ENCODE measurements at places on chromosomes 3 and 15. TPM values are rescaled to one million over a fixed set of nuclear protein-coding genes. Genes with fewer than 3 reads are reported as not detected.

DNA sequence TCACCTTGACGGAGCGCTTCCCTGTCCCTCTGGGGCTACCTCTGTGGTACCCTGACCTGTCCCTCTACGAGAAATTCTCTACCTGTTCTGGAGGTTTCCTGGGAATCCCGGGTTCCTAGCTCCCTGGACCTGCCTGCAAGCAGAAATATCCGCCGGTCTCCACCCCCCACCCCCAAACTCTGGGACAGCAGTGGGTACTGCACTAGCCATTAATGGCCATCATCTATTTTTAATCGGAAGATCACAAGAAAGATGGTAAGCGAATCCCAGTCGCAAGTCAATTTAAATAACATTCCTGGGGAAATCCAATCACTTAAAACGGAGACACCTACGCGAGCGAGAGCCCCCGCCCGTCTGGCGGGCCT lies 429 bp upstream of the C3orf80 start:
- DNase-seq = no peak
- no peak overlapping the region for H3K27ac ChIP-seq
- H3K27me3 ChIP-seq = peaks cover 42% of the 10 kb centered on the region
- no peaks in the 10 kb centered on the region for H3K36me3 ChIP-seq
- no peaks in the 10 kb centered on the region for H3K4me1 ChIP-seq

DNA sequence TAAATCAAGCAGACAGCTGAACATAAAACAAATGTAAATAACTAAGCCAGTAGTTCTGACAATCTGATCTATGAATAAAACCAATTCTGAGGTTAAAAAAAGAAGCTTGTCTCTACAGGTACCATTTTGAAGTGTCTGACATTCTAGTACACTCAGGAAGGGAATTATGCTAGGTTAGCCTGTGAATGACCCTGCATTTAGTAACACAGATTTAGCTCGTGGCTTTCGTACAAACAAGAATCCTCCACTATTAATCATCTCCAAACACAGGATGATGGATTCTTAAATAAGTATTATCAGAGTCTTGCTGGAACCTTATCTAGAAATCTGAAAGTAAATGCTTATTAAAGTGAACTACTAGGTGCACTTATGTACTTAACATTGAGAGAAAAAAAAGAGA lies 1120.1 kb downstream of the ROBO1 start:
- H3K4me3 ChIP-seq = no peak overlapping the region
- H3K4me1 ChIP-seq = peaks cover 19% of the 10 kb centered on the region
- DNase-seq = no peak
- no peaks in the 10 kb centered on the region for H3K27me3 ChIP-seq
- no peaks in the 10 kb centered on the region for H3K36me3 ChIP-seq
- H3K27ac ChIP-seq = no peak overlapping the region

GPR171 gene
- not detected for polyA plus RNA-seq

DNA sequence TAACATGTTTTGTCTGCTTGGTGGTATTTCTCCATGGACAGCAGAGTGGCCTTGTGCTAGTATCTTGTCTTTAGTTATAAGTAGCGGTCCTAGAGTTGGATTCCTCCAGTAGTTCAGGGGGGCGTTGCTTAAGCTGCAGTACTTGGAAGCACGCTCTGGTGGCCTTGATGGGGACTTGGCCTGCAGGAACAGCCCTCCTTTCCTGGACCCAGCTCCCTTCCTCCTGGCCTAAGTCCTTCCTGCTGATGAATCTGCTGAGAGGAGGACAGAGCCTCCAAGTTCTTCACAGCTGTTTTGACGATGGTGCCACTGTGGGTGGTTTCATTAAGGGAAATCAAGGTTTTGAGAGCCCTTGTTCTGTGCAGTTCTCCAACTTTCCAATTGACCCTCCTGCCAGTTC lies 38.6 kb upstream of the SEC22A start:
- no peak for DNase-seq
- peaks cover 37% of the 10 kb centered on the region for H3K36me3 ChIP-seq
- no peak overlapping the region for H3K27ac ChIP-seq
- no peaks in the 10 kb centered on the region for H3K4me1 ChIP-seq
- H3K4me3 ChIP-seq = no peak overlapping the region
- H3K27me3 ChIP-seq = no peaks in the 10 kb centered on the region

DNA sequence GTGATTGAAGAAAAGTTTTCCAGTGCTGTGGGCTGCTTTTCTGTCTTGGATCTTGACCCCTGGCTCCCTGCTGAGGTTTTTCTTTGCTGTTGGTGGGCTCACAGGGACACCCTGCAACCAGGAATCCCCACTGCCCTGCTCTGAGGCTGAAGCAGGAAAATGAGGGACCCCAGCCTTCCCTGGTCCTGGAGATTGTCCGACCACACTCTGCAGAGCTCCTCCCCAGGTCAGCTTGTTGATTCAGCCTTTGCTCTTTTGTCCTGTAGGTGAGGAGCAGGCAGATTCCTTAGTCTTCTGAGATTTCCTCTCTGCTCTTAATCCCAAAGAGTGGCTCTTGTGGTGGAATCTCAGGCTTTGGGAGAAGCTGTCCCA lies 194.5 kb downstream of the RPLP1 start:
- H3K4me3 ChIP-seq = no peak overlapping the region
- peaks cover 15% of the 10 kb centered on the region for H3K27me3 ChIP-seq
- DNase-seq = no peak

- H3K27me3 ChIP-seq = no peaks in the 10 kb centered on the region
- H3K4me1 ChIP-seq = no peaks in the 10 kb centered on the region
- H3K36me3 ChIP-seq = no peaks in the 10 kb centered on the region
- H3K27ac ChIP-seq = no peak overlapping the region
- H3K4me3 ChIP-seq = no peak overlapping the region
Measured at GRCh38 chr3:102017784-102018183, 168.5 kb downstream of the NFKBIZ start.

DNA sequence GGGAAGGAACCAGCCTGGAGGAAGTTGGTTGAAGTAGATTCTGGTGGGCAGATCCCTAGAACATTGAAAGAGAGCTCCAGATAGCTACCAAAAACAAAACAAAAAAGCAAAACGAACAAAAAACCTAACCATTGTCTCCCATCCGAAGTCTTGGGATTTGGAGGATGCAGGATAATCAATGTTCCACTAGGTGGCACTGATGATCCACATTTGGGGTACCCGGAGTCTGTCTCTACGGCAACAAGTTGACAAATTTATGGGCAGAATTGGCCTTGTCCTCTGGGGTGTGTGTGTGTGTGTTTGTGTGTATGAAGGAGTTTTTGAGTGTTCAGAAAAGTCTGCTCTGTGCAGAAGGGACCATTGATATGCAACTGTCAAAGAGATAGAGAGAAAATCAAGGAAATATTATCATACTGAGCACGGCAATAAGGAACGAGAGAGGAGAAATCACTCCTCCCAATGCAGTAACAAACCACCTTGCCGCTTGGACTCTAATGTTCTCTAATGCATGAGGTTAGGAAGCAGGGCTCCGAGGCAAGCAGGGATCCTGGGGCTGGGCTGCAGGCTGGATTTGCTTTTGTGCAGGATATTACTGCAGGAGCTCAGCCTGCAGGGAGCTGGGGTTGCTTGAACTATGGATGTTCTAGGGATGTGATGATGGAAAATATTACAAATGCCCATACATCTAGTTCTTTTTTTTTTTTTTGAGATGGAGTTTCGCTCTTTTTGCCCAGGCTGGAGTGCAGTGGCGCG lies 59.8 kb upstream of the KLHL25 start:
- H3K27me3 ChIP-seq = peaks cover 12% of the 10 kb centered on the region
- H3K36me3 ChIP-seq = no peaks in the 10 kb centered on the region
- DNase-seq = no peak

ZNF774 gene
- polyA plus RNA-seq = 2.3 TPM

EPHB3 gene
- 2.2 TPM for polyA plus RNA-seq

DNA sequence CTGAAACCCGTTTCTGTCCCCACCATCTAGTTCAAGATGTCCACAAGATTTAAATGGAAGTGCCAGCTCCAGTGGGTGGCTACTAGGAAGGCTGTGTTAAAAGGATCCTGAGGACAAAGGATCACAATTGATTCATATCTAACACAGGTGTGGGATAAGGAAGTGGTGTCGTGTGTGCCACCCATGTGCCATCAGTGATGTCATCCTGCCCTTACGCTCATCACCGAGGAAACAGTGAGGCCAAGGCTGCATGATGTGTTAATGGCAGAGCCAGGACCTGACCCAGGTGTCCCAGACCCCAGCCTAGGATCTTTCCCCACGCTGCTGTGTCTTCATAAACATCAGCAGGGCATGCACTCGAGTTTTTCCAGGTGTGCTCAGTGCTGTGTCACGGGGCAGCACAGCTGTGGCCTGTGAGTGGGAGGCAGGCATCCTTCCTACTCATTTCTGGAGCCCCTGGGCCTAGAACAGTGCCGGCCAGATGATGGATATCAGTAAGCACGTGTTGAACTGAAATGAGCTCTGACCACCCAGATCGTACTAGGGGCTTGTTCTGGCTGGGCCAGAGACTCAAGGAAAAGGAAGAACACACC lies 10.6 kb upstream of the TGM5 start:
- no peak for DNase-seq
- peaks cover 16% of the 10 kb centered on the region for H3K27me3 ChIP-seq
- H3K27ac ChIP-seq = no peak overlapping the region
- no peaks in the 10 kb centered on the region for H3K4me1 ChIP-seq

DCLK3 gene
- polyA plus RNA-seq = not detected

ATP13A5 gene
- polyA plus RNA-seq = not detected

DNA sequence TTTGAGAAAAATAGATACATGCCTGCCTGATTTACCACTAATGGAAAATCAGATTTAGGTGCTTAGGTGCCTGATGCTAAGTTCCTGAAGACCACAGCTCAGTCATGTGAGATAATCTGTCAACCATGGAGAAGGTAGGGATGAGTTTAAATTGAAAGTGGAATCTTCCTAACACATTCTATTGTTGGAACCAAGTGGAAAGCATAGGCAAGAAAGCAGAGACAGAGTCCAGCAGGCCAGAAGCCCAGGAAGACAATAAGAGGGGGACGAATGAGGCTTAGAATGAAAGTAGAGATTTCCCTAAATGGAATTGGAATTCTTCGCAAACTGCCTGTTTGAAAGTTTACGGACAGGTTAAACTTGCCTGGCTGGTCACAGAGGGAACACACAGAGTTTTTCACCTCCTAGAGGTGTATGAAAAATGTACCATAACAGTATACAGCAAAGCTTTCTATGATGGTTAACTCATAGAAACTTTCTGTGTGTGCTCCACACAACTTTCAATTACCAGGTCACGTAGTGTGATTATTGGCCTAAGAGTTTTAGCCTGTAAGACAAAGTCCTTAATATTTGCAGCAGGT lies 453.8 kb upstream of the KCNMB2 start:
- DNase-seq = no peak
- no peak overlapping the region for H3K27ac ChIP-seq
- no peaks in the 10 kb centered on the region for H3K27me3 ChIP-seq
- no peaks in the 10 kb centered on the region for H3K4me1 ChIP-seq
- H3K4me3 ChIP-seq = no peak overlapping the region
- no peaks in the 10 kb centered on the region for H3K36me3 ChIP-seq

SLC22A13 gene
- polyA plus RNA-seq = 0.54 TPM

- no peaks in the 10 kb centered on the region for H3K27me3 ChIP-seq
- no peak for DNase-seq
- peaks cover 17% of the 10 kb centered on the region for H3K4me1 ChIP-seq
- H3K27ac ChIP-seq = peak overlapping the region; percentile 88
Measured at GRCh38 chr3:143970773-143971358, 757 bp upstream of the DIPK2A start.

DNA sequence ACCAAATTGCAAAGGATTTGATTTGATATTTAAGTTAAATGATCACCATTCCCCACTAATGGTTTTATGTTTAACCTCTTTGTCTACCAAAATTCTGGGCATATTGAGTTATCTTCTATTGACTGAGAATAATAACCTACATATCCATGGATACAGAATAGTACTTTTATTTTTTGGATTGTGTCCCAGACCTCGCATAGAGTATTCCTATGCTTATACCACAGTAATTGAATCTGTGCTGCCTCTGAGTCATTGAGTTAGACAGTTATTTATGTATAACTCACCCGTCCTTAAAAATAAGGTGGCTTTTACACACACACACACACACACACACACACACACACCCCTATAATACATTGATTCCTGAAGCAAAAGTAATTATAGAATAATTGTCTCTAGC lies 690.1 kb upstream of the BCHE start:
- DNase-seq = no peak
- no peaks in the 10 kb centered on the region for H3K36me3 ChIP-seq
- no peak overlapping the region for H3K4me3 ChIP-seq
- no peaks in the 10 kb centered on the region for H3K27me3 ChIP-seq

PLA1A gene
- 0.08 TPM for polyA plus RNA-seq

DNA sequence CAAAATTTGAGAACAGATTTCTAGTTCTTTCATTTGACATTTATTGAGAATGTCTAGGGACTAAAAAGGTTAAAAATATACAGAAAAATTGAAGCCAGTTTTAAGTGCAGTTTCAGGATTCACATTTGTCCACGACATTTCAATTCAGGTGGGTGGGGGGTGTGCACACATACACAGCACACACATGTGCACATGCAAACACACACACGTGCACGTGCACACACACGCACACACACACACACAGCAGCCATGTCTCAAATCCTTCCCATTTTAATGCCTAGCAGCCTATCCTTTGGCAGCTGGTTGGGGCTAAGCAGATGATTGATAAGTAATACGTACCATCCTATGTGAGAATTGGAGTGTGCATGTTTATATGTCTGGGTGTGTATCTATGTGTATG lies 238.3 kb upstream of the TRIM42 start:
- peaks cover 7% of the 10 kb centered on the region for H3K4me1 ChIP-seq
- no peaks in the 10 kb centered on the region for H3K36me3 ChIP-seq
- no peak overlapping the region for H3K27ac ChIP-seq
- no peak overlapping the region for H3K4me3 ChIP-seq
- no peak for DNase-seq

- peak overlapping the region; percentile 28 for H3K4me3 ChIP-seq
- H3K36me3 ChIP-seq = no peaks in the 10 kb centered on the region
- DNase-seq = peak; percentile 88
- peaks cover 54% of the 10 kb centered on the region for H3K4me1 ChIP-seq
- H3K27ac ChIP-seq = peak overlapping the region; percentile 74
Measured at GRCh38 chr3:43214616-43215015, 71.7 kb upstream of the SNRK start.

ARHGAP11A gene
- 7.5 TPM for polyA plus RNA-seq

GRCh38 chr3:126986001-126986400 lies 3.1 kb downstream of the PLXNA1 start:
- no peaks in the 10 kb centered on the region for H3K27me3 ChIP-seq
- DNase-seq = no peak
- H3K4me1 ChIP-seq = peaks cover 29% of the 10 kb centered on the region
- peaks cover 33% of the 10 kb centered on the region for H3K36me3 ChIP-seq
- no peak overlapping the region for H3K27ac ChIP-seq

DNA sequence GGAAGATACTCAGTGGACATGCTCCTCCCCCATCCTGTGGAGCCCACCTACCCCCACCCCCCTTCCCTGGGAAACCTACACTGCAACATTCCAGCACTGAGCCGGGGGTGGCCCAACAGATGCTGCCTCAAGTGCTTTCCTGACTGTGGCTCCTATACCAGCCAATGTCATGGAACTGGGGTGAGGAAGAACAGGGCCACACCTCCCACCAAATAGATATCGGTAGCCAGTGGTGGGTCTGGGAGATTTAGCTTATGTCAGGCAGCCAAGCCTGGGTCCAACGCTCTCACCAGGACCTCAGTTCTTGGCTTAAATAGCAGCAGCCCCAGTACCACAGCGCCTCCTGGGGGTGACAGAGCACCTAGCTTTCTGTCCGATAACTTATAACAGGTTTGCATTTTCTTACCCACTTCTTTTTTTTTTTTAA lies 30.3 kb downstream of the CDC25A start:
- no peak overlapping the region for H3K27ac ChIP-seq
- no peaks in the 10 kb centered on the region for H3K36me3 ChIP-seq
- no peak overlapping the region for H3K4me3 ChIP-seq
- peaks cover 17% of the 10 kb centered on the region for H3K4me1 ChIP-seq

- no peak for DNase-seq
- no peaks in the 10 kb centered on the region for H3K4me1 ChIP-seq
- H3K27me3 ChIP-seq = no peaks in the 10 kb centered on the region
Measured at GRCh38 chr3:168048414-168049330, 47.1 kb downstream of the GOLIM4 start.
